NCI-H2081 treated with DMSO at 0.1 percent for 48 hours (cell line): ENCODE measurements at places on chromosomes 13 and 19.

GRCh38 chr13:51673165-51673564 lies 88.9 kb downstream of the WDFY2 start:
- DNase-seq = no peak

GRCh38 chr19:11978492-11979100 lies 13.8 kb downstream of the ZNF763 start:
- DNase-seq = no peak

GRCh38 chr13:101919541-101920181 lies 467.2 kb downstream of the ITGBL1 start:
- no peak for DNase-seq

DNA sequence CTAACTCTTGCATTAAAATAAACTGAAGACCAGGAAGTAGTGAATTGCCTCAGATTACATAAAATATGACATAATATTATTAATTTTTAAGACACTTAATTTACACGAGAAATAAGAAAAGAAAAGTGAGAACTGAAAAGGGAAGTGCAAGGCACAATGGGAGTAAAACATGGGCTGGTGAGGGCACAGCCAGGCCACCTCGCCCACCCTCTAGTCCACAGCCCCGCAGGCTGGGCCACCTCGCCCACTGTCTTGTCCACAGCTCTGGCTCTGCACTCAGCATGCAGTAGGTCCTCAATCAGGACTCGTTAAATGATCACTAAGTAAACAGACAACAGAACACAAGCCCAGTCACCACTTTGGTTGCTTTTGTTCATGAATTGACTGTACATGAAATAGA lies 67.8 kb upstream of the ARHGEF7 start:
- no peak for DNase-seq

GRCh38 chr19:50252111-50252886 lies 48.9 kb downstream of the MYH14 start:
- no peak for DNase-seq

DNA sequence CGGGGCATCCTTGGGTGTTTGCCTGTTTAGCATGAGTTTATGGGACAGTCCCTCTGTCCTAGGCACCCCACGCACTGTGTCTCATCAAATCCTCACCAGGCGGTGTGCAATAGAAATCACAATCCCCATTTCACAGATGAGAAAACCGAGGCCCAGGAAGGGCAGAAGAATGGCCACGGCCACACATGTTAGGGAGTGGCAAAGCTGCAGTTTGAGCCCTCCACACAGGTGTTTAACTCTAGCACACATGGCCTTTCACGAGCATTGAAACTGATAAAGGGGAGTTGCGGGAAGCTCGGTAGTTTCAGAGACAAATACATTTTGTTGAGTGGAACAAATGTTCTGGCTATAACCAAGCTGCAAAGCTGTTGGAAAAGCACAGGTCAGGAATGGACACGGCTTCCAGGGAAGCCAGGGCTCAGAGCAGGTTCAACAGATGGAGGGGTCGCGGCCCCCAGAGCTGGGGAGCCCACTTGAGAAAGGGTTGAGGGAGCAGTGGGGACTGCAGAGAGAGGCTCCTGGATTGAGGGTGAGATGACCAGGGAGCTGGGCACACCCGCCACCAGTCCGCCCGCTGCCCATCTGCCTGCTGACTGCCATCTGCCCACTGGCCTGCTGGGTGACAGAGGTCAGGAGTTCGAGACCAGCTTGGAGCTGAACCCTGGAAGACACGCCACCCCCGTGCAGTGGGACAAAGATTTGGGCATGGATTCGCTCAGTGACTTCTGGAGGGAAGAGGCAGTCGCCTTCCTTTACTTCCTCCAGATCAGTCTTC lies 154.7 kb downstream of the URI1 start:
- DNase-seq = no peak

DNA sequence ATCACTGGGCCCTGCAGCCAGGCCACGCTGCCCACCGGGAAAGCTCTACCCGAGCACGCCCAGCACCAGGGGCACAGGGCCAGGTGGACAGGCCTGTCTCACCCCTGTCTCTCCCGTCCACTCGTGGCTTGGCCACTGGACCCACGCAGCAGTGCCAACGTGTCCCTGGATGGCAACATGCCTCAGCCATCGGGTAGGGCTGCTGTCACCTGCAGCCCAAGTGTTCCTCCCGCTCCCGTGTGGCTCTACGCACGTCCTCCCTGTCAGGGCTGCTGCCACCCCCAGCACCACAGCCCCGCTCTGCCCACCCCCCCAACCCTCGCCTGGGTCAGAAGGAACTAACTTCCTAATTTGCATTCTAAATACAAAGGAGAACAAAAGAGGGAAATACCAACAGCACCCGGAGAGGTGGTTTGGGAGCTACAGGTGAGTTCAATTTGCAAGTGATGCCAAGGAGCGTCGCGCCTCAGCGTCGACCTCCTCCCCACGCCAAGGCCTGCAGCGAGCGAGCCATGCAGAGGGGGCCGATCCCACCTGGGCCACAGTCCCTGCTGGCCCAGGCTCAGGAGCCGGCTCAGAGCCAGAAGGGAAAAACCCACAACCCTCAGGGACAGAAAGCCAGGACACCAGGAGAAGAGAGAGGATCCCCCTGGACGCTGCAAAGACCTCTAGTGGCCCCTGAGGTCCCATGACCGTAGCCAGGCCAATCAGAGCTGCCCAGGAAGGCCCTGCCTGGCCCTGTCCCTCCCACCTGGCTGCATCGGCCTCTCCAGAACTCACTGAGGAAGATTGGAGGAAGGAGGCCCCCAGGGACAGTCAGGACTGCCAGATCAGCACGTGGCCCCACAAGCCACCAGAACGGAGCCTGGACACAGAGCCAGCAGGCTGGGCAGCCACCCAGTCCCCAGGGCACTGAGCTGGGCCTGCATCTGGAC lies 128.4 kb upstream of the SPACA7 start:
- no peak for DNase-seq

DNA sequence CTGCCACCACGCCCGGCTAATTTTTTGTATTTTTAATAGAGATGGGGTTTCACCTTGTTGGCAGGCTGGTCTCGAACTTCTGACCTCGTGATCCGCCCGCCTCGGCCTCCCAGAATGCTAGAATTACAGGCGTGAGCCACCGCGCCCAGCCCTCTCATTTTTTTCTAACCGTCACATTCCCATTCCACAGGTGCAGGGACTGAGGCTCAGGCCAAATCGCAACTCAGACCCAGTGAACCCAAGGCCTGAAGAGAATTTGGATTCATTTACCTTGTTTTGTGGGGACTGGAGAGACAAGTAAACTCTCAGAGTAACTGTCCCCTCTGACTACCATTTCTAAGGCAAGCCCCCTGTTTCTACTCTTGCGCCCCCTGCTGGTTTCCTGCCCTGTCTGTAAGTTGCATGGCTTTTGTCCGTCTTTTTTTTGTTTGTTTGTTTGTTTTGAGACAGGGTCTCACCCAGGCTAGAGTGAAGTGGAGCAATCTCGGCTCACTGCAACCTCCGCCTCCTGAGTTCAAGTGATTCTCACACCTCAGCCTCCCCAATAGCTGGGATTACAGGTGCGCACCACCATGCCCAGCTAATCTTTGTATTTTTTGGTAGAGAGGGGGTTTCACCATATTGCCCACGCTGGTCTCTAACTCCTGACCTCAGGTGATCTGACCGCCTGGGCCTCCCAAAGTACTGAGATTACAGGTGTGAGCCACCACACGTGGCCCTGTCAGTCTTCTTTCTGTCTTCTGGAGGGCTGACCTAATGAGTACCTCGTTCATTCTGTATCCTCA lies 2.3 kb upstream of the STRN4 start:
- DNase-seq = no peak

DNA sequence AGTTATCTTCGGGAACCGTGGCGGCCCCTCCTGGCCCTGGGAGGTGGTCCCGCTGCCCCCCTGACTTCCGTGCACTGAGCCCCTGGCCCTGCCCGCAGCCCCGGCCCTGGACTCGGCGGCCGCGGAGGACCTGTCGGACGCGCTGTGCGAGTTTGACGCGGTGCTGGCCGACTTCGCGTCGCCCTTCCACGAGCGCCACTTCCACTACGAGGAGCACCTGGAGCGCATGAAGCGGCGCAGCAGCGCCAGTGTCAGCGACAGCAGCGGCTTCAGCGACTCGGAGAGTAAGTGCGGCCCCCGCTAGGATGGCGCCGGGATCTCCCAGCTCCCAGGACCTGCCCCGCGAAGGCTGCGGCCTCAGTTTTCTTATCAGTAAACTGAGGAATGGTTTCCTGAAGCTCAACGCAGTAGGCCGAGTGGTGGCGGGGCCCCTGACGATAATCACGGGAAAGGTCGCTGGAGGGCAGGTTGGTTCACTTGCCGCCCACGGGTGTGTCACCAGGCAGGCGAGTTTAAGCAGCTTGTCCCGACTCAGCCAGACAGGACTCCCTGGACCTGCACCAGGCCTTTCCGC lies 924 bp downstream of the RGCC start:
- no peak for DNase-seq

- no peak for DNase-seq
Measured at GRCh38 chr13:21175656-21176214, 617 bp downstream of the SKA3 start.

DNA sequence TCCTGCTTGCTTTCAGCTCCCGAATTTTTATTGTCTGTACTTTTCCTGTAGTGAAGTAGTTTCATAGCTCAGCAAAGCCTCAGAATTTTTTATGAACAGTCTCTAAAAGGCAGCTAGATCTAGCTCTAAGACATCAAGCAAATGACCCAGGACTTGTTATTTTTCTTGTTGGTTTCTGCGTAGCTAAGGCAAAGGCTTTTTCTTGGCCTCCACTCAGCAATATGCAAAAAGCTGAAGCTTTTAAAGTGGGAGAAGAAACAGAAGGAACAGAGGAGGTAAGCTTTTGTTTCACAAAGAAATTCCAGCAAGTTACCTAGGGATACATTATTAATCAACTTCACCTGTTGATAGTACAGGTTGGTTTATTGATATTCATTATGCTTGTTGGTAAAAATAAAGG lies 235.9 kb downstream of the PCDH20 start:
- DNase-seq = no peak

DNA sequence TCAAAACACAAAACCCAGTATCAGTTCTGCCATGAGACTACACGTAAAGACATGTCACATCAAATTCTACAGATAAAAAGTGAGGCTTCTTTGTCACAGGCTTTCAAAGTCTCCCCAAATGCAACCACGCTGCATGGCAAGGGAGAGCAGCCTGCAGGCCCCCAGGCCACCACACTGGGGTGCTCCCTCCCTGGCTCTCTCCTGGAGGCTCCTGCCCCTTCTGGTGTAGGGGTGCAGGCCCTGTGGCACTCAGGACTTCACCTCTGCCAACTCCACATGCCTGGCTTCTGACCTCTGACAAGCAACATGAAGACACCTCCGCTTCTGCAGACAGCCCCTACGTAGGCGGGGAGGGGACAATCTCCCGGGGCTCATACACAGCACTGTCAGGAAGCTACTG lies 14.3 kb downstream of the AKAP8 start:
- no peak for DNase-seq

- DNase-seq = no peak
Measured at GRCh38 chr19:58084596-58085347, 13.3 kb downstream of the ZSCAN18 start.

DNA sequence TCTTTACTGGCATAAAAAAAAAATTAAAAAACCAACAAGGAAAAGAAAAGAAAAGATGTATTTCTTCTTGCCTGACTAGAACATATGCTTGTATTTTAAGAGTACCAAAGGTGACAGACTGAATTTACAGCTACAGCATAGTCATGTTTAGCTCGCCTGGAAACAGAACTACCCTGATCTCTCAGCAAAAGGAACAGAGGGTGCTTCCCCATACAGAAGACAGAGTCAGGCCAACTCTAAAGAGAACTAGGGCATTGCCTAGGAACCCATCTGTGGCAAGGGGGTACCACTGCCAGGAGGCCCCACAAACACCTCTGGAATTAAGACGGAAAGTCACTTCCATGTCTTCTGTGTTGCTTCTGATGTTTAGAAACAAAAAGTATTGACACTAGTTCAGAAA lies 252.1 kb upstream of the STARD13 start:
- DNase-seq = no peak

- DNase-seq = no peak
Measured at GRCh38 chr19:31659897-31660210, 310.6 kb upstream of the TSHZ3 start.

DNA sequence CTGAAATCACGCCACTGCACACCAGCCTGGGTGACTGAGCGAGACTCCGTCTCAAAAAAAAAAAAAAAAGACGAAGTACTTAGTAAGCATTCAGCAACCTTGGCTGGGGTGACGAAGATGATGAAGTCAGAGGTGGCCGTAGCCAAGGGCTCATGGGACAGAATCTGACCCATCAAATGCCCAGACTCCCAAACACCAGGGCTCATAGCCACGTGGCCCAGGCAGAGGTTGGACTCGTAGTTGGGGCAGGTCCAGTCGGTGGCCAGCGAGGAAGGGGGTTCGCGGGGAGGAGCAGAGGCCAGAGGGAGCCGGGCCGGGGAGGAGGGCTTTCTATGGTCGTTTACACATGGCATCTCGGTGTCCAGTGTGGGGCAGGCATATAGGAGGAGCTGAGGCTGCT lies 52.1 kb upstream of the EHD2 start:
- no peak for DNase-seq

GRCh38 chr19:56141417-56141993 lies 418 bp downstream of the ZNF444 start:
- DNase-seq = no peak

DNA sequence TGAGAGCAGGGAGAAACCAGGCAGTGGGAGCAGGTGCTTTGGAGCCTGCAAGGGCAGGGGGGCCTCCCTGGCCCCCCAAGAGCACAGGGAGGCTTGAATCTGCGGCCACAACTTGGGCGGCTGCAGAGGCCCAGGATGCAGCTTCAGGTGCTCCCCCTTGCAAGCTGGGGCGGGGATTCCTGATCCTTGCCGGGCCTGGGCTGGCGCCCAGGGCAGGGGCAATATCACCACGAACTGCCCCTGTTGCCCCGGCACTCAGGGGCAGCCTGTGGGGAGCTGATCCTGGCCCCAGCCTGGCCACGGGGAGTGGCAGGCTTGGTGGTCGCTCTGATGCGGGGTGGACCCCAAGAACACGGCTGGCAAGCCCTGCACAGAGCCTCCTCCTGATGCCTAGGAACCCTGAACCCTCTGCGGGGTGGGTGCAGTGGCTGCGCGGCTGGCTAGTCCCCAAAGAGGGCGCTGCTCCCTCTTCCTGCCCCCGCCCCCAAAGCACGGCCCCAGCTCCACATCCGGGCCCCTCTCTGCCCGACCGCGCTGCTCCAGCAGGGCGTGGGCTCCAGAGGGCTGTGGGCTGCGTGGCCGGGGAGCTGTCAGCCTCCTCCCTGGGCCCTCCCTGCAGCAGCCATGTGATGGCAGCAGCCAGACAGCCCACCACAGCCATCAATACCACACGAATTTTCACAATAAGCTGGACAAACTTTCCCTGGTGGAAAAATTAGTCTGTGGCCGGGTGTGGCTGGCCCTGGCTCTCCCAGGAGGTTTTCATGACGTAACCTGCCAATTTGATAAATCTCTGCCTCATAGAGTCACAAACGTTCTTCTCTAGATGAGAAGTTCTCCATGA lies 21.0 kb downstream of the TNFSF9 start:
- no peak for DNase-seq
